ENCODE measurements at places on chromosomes 12 and 14.

GRCh38 chr14:82951171-82951570 is 1417.5 kb upstream of the SEL1L start:
- no peak for DNase-seq

- DNase-seq = no peak
Observed at GRCh38 chr12:27771481-27772327, 8.3 kb upstream of the KLHL42 start.

GRCh38 chr12:10170216-10170615 is 1.7 kb downstream of the OLR1 start:
- no peak for DNase-seq

- no peak for DNase-seq
Observed at GRCh38 chr12:22321638-22322037, 12.9 kb downstream of the ST8SIA1 start.

- no peak for DNase-seq
Observed at GRCh38 chr12:94208622-94208966, 60.2 kb downstream of the PLXNC1 start.

DNA sequence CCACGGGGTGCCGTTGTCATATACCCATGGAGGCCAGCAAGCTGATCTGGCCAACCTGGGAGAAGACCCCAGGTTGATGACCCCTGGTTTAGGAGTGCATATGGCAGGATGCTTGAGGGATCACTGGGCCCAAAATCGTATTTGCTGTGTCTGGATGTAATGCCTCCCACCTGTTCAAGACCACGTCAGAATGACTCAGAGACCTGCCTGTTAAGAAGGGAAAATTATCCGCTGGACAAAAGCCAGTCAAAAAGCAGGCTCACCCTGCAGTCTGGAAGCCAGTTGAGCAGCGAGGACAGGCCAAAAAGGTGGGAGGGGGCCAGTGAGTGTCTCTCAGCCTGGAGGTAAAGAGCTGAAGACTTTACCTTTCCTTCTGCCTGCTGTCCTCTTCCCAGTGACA is 449.2 kb downstream of the DPF3 start:
- DNase-seq = no peak

DNA sequence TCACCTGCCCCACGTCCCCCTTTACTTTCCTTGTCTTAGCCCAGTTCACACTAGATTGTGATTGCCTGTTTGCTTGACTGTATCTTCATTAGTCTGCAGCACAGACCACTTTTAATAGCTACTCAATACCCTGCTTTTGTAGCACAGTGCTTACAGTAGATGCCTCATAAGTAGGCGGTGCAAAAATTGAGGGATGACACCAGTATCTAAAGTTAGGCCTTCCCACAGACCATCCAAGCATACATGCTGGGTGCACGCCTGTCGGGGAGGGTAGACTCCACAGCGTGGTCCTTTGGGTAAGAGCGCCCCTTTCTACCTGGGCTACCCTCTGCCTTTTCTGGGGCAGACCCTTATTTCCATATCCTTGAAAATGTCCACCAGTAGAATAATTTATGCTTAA is 140.8 kb downstream of the GCH1 start:
- DNase-seq = no peak

DNA sequence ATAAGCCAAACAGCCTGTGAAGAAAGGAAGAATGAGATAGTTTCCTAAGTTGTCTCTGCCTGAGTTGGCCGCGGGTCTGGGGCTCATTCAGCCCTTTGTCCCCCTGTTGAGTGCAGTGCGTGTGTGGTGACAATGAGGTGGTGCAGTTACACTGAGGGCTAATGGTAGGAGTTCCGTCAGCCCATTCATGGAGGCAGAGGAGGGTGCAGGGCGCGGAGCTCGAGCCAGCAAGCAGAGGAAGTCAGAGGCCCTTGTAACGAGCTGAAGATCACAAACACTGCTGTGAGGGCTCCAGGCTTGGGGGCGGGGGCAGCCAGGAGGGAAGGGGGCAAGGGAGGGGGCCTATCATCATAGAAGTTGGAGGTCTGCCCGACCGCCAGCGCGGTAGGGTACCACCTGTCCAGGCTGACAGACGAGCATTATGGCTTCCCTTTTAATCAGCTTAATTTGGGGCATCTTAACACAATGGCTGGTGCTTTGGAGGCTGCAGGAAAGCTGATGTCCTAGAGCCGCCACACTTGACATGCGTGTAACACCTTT is 20.5 kb downstream of the CCND2 start:
- no peak for DNase-seq

- DNase-seq = no peak
Observed at GRCh38 chr12:129034558-129035289, 181.4 kb downstream of the GLT1D1 start.

- no peak for DNase-seq
Observed at GRCh38 chr12:18345021-18345735, 83.9 kb downstream of the PIK3C2G start.

DNA sequence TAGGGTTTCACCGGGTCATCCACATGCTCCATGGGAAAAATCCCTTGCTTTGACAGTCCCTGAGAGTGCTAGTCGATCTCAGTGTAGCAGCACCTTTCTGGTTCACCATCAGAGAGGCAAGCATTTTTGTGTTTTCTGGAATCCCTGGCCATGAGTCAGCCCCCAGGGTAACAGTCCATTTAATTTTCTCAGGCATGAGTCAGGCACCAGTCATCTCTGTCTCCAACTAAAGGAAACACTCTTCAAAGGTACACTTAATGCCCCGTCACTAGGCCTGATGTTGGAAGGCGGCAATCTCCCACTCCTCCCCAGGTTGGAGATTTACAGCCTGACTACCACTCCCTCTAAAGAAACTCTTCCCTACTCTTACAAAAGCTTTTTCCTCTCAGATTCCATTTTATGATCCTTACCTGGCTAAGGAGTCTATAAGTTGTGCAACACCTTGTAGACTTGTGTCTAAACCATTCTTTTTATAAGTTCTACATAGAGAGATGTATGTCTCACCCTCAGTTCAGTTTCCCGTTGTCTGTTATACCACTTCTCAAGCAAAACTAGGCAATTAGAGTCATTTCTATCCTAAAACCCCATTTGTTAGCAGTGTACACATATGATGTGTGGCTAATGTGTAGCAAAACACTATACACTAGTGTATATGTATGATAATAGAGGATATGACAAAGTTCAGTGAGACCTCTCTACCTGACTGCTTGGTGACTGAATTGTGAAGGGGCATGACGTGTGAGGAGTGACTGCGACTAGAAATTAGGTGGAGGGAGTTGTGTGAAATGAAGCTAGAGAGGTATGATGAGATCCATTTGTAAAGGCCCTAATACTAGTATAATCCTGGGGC is 24.6 kb downstream of the TMEM19 start:
- DNase-seq = no peak

DNA sequence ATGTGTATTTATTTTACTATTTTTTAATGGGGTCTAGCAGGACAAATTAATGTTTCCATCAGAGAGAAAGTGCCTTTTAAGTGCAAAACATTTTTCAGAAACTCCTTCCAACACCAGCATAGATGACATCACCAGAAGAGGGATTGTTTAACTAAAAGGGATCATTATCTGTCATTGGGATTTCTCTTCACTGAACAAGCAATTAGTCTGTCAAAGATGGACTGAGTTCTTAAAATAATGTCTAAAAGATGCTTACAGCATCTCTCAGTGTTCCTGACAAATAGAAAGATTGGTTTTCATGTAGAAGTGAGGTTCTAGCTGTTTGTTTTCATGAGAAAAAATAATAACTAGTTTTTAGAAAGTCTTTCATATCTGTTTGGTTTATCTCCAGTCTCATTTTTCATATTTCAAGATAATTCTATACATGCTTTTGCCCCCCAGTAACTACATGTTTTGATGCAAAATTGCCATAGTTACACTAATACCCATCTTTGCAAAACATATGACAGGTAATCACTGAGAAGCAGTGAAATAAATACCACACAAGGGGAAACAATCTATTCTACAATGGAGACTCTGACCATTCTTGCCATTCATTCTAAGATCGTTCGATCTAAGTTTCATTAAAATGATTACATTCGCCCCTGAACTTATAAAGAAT is 850.3 kb downstream of the GALC start:
- no peak for DNase-seq

DNA sequence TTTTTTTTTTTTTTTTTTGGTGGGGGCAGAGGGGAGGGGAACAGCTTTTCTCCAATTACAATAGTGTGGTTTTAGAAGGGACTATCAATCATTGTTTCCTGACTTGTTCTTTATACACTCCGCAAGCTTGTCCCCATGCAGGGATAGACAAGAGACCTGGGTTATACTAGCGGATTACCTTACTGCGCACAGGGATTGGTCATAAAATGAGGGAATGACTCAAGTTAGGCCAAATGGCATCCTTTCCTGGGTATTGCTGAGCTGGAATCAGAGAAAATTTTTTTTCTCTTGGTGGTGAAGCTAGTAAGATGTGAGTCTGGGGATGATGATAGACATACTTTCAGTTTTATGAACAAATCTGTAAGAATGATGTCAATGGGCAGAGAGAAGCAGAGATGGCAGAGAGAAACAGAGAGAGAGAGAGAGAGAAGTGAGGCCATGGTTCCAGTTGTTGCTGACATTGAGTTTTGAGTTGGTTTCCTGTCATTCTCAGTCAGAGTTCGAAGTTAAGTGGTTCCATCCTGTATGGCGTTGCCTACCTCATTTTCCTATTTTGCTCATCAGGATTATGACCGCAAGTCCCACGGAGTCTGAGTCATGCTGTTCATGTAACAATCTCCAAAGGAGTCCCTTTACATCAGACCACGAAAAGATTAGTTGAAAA is 59.1 kb upstream of the OTOGL start:
- DNase-seq = no peak
